ENCODE measurements at places on chromosomes 2 and 18. TPM values are rescaled to one million over a fixed set of nuclear protein-coding genes. Genes with fewer than 3 reads are reported as not detected.

DNA sequence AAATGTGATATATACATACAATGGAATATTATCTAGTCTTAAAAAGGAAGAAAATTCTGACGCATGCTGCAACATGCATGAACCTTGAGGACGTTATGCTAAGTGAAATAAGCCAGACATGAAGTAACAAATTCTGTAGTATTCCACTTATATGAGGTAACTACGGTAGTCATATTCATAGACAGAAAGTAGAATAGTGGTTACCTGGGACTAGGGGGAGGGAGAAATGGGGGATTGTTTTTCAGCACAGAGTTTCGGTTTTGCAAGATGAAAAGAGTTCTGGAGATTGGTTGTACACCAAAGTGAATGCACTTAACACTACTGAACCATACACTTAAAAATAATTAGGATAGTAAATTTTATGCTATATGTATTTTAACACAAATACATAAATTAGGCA, 215.9 kb upstream of the FBXO11 start:
- DNase-seq: no peak

GRCh38 chr2:138441916-138442315, 59.7 kb upstream of the SPOPL start:
- DNase-seq: no peak

GRCh38 chr2:178304333-178304732, 110.0 kb downstream of the OSBPL6 start:
- DNase-seq: no peak

DNA sequence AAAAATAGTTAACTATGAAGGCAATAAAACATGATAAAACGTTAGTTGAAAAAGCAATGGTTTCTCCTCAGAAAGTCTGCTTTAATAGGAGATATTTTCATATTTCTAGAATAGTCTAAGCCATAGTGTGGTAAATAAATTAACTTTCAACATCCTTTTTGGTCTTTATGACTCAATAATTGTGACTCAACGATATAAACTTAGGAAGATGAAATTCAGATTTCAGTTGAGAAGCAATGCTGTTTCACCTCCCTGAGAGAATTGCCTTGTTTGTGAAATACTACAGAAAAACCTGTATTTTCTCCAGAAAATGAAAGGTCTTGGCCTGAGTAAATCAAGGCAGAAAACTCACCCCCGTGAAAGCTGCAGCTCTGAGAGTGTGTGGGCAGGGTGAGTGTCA, 166.9 kb downstream of the ETAA1 start:
- no peak for DNase-seq

GRCh38 chr2:237563816-237564215, 2.6 kb upstream of the PRLH start:
- no peak for DNase-seq

DNA sequence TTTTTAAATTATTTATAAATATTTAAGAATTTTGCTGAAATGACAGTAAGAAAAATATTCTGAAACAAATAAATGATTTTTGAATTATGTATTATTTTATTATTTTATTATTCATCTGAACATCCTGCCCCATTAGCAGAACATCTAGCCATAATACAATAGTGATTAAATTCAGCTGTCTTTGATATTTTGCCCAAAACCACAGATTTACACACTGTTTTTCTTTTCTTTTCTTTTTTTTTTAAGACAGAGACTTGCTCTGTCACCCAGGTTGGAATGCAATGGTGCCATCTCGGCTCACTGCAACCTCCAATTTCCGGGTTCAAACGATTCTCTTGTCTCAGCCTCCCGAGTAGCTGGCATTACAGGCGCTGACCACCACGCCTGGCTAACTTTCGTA, 1.9 kb upstream of the SCYGR1 start:
- DNase-seq: no peak

The TFPI gene
- 44.5 TPM for total RNA-seq

The TCF23 gene
- total RNA-seq: 0.20 TPM

The MOGAT1 gene
- total RNA-seq: 2.5 TPM

The CHRNG gene
- 1.6 TPM for total RNA-seq

The NXPH2 gene
- total RNA-seq: 1.9 TPM
